ENCODE measurements at places on chromosomes 1 and 21.

GRCh38 chr1:31548907-31549808 lies 27.2 kb upstream of the TINAGL1 start:
- peak; percentile 87 for DNase-seq

DNA sequence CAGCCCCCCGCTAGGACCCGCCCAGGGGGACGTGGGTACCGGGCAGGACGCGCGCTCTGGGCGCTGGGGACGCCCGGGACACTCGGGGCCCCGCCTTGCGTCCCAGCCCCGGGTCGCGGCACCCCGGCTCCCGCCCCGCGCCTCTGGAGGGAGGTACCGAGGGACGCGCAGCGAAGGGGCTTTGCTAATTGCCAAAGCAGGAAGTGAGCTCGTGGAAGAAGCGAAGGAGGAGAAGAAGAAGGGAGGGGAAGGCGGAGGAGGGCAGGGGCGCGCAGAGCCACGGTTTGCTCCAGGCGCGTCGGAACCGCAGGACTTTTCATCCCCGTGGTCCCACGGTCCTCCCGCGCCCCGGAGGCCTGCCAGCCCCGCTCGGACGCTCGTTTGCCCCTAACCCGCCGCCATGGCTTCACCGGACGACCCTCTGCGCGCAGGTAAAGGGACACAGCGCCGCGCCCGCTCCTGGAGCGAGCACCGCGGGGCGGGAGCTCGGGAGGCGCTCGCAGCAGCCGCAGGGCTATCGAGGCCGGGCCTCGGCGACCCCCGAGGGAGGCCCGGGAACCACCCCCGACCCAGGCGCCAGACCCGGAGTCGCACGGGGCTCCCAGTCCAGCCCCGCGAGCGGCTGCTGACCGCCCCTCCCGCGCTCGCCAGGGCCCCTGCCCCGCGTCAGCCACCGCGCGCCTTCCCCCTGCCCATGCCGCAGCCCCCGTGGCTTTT lies 1.3 kb downstream of the EDARADD start:
- DNase-seq: no peak

GRCh38 chr1:107532318-107532717 lies 391.5 kb downstream of the NTNG1 start:
- DNase-seq: no peak

- no peak for DNase-seq
These were observed 754.8 kb upstream of the ADAMTS5 start for GRCh38 chr21:27721675-27722074.

DNA sequence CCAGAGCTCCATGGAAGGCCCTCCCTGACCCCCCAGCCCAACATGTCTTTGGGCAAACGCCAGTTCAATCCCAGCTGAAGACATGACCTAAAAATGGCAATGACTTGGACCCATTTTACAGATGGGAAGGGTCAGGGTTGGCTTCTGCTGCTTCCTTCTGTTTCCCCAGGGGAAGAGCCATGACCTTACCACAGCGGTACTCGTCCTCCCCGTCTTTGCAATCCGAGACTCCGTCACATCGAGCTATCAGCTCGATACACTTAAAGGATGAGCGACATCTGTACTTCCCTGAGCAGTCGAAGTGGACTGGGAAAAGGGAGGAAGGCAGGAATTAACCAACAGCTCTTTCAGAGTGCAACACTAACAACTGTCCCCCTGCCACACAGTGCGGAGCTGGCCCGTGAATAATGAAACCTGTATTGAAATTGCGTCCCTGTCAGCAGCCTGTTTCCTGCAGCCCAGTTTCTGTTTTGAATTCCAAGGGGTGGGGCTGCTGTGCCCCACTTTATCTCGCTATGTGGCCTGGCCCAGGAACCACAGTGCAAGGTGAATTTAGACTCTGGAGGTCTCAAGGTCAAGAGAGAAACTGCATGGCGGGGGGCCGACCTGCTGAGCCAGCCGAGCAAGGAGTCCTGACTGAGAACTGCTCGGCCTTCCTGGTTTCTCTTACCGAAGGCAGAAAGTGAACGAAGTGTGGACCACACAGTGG lies 7.0 kb downstream of the TMPRSS3 start:
- no peak for DNase-seq

DNA sequence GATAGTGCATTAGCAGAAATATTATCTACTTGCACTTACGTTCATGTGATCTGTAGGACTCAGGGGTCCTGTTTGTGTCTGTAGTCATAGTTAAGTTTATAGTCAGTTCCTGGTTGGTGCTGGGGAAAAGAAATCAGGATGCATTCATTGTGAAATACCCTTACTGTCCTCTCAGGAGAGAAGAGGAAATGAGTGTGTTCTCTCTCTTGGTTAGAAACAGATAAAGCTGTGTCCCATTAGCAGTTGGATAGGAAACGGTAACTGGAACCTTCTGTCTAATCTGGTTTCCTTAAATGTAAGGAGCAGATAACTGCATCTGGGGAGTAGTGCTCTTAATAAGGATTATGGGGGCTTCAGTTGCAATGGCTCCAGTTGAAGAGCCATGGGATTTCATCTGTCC lies 8.9 kb downstream of the SDCCAG8 start:
- peak; percentile 93 for DNase-seq

DNA sequence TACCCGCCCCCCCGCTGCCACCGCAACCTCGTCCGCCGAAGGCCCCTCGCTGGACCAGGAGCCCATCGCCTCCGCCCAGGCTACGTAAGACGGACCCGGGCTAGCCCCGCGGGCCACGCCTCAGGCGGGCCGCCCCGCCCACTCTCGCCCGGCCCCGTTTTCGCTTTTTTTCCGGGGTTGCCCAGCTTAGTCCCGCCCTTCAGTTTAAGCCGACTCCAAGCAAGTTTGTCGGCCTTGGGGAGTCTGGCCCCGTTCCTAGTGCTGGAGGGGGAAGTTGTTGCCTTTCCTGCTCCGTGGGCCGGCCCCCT lies 3.0 kb downstream of the RUSC1 start:
- peak; percentile 83 for DNase-seq

DNA sequence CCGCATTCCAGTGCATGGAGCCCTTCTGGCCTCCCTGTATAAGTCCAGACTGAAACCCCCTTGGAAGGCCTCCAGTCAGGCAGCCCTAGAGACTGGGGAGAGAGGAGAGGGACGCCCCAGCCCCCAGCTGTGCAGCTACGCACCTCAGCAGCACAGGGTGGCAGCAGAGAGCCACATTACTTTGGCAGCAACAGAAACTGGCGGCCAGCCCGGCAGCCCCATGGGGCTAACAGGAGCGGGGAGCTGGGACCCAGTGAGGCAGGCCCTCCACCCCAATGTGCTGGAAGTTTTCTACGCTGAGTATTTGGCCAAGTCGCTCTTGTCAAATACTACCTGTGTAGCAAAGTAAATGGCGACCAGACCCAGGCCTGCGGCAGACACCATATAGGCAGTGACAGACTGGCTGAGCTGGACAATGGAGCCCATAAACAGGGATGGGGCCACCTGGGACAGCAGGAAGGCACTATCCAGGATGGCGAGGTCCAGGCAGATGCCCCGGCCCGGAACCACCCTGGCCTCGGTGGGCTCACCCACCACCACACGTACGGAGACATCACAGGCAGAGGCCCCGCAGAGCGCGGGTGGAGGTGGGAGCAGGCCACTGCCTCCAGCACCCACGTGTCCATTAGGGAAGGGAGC lies 21.2 kb downstream of the SLC45A3 start:
- DNase-seq: peak; percentile 34

DNA sequence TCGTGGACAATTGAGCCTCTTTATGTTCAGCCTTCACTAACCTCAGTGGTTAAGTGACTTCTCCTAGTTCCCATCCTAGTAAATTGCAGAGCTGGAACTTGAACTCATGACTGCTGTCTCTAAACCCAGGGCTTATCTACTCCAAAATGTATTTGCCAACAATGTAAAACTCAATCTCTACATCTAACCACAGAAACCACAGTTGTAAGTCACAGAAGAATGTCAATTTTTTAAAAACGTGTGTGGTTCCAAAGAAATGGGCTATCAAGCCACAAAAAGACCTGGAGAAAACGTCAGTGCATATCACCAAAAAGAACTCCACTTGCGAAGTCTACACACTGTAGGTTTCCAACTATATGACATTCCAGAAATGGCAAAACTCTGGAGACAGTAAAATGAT lies 172.6 kb upstream of the HMCN1 start:
- peak; percentile 69 for DNase-seq

DNA sequence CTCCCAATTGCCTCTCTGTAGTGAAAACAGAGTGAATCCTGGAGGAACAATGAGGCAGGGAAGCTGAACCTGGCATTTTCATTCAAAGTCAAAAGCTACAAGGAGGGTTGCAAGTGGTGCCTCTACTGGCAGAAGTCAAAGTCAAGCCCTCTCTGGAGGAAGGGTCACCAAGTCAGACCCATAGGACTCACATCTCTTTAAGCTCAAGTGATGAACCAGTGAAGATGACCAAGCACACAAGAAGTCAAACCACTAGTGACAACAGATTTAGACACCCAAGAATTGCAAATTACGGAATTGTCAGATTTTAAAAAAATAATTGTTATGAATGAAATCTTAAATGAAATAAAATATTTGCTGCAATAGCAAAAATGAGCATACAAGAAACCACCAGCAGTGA lies 81.1 kb upstream of the ATP1B1 start:
- DNase-seq: no peak

- DNase-seq: peak; percentile 73
These were observed 14.9 kb downstream of the MAP3K7CL start for GRCh38 chr21:29145354-29145782.

DNA sequence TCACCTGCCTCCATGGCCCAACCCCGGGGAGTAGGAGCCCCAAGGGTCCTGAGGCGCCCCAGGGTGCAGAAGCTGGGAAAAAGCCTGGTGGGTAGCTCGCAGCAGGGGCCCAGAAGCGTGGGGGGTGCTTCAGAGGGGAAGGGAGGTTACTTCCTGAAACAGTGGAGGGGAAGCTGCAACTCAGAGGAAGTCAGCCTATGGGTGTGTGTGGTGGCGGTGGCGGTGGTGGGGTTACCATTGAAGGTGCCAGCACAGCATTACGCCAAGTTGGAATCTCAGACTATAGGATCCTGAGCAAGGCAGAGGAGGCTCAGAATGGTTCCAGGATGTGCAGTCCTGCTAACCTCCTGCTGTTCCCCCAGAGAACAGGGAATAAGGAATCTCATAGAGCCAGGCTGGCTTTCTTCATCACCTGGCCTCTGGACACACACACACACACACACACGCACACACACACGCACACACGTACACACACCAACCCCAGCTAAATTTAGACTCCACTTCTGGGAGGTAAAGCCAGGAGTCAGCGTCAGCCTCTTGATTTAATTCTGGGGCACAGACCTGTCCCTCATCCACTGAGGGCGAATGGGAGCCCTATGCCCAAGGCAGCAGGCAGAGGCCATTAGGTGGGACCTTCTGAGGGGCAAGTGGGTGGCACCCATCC lies 1.3 kb downstream of the DENND4B start:
- DNase-seq: peak; percentile 89

DNA sequence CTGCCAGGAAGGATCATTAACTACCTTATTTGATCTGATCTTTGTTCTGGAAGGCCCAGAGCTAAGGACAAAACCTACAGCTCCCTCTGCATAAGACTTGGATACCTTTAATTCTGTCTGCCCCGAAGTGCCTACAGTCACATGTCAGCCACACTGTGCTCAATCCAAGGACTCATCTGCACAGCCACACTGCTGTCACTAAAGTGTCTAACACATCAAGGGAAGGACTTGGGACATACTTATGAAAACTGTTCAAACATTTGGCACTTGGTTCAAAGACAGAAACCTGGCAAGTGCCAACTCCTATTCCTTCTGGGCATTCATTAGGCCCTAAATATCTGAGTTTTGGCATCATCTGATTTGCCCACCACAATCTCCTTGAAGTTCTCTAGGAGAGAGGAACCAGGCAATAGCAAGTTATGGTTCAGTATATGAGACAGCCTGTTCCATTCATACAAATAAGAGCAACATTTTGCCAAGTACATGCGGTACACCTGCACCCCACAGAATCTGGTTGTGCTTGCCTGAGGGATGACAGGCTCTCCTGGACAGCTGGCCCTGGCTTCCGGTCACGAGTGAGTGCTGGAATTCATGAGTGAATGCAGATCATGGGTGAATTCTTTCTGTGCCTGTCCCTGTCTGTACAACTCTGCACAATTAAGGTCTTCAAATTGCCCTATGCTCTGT lies 105.9 kb downstream of the KCNK1 start:
- no peak for DNase-seq

DNA sequence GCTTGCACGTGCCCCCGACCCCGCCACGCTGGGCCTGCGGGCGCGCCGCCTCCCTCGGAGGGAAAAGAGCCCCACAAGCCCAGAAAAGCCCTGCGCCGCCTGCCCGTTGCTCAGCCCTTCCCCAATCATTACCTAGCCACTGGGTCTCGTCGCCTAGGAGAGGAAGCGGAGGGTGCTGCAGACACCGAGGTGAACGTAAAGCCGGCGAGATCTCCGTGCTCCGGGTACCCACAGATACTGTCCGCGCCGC lies at the start of gene ENO1:
ENO1 (minus strand) TSS at position 239 of the 250 bp plus-strand sequence. CDS start 3,778 bp downstream, outside the sequence.
- DNase-seq: no peak

GRCh38 chr21:38333301-38334272 lies 76.8 kb downstream of the KCNJ15 start:
- no peak for DNase-seq

DNA sequence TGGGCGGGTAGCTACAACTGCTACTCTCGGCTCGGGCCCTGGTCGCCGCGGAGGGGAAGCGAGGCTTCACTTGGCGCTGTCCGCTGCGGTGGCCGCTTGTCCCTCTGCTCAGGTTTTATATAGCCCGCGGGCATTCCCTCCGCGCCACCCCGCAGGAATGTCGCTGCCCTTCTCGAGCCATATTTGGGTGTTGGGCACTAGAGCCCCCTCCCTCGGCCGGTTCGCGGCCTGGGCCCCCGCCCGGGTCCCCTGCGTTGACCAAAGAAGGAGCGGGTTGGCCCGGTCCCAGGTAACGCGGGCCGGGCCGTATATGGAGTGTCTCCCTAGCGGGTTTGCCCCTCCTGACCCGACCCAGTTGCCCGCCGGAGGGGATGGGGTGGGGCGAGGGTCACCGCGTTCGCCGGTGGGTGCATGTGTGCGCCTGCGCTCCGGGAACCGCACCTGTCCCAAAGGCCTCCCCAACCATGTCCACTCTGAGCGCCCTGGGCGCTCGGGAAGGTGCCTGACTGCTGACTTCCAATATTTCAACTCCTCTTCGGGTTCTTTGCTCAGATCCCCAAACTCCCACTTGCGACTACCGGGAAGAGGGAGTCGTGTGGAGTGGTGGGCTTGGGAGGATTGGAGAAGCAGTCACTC lies at the start of gene ACTA1:
ACTA1 (minus strand) TSS at position 90 of the 636 bp plus-strand sequence. CDS start 979 bp downstream, outside the sequence.
- no peak for DNase-seq

DNA sequence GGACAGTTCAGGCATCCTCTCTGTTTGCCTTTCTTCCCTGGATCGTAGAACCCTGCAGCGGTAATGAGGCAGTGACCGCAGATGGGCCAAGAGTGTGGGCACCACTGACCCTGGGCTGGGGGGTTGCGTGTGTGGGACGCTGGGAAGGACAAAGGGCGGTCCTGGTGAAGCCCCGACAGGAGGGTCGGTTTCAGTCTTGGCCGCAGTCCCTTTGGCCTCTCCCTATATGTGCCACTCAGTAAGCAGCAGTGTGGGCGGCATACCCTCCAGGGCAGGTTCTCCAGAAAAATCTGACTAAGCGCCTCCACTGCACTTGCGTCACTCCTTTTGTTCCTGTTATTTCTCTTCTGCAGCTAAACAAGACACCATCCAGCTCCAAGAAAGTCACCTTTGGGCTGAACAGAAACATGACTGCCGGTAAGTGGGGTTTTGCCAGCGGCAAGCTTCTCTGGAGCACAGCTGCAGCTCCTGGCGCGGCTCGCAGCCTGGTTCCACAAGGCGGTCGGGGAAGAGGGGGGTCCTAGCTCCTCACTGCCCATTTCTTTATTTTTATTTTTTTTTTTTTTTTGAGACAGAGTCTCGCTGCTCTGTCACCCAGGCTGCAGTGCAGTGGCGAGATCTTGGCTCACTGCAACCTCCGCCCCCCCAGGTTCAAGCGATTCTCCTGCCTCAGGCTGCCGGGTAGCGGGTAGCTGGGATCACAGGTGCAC lies 27.7 kb upstream of the PDXK start:
- DNase-seq: no peak

Measured in MV-4-11 (cell line).